ENCODE measurements at places on chromosomes 5 and 9.

GRCh38 chr9:135921749-135922310 lies 14.5 kb upstream of the CAMSAP1 start:
- no peak for DNase-seq

DNA sequence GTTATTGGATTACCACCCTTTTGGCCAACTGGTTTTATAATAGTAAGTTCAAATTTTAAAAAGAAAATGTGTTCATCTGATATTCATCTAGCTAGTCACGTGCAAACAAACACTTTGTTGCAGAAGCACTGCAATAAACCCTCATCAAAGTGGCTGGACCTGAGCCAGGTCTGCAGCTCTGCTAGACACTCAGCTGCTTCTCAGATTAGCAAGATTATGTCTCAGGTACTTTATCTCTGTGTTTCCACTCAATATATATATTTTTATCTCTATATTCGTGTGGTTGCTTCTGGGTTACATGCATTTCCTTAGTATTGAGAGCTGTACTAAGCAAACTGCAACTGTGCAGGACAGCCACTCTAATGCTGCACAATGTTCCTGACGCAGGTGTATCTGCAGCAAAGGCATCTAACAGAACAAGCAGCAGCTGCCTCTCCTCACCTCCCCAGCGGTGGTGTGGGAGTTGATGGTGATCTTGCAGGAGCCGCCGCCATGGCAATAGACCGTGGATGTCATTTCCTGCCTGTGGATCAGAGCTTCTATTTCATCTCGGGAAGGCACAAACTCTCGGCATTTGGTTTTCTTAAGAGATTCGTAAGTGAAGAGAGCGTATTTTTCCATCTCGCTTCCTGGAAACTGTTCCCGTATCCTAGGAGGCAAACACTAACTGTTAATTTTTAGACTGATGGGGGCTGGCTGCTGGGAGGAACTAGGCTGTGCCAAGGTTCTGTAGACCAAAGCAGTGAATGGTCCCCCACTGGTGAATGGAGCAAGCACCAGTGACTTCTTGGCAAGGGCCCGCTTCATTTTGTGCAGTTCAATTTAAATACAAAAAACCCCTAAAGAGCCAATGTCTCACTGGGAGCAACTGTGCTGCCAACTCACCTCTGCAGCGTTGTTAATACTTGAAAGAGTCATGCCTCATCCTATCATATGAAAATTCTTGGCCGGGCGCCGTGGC lies 56.7 kb upstream of the RETREG1 start:
- peak; percentile 71 for DNase-seq

DNA sequence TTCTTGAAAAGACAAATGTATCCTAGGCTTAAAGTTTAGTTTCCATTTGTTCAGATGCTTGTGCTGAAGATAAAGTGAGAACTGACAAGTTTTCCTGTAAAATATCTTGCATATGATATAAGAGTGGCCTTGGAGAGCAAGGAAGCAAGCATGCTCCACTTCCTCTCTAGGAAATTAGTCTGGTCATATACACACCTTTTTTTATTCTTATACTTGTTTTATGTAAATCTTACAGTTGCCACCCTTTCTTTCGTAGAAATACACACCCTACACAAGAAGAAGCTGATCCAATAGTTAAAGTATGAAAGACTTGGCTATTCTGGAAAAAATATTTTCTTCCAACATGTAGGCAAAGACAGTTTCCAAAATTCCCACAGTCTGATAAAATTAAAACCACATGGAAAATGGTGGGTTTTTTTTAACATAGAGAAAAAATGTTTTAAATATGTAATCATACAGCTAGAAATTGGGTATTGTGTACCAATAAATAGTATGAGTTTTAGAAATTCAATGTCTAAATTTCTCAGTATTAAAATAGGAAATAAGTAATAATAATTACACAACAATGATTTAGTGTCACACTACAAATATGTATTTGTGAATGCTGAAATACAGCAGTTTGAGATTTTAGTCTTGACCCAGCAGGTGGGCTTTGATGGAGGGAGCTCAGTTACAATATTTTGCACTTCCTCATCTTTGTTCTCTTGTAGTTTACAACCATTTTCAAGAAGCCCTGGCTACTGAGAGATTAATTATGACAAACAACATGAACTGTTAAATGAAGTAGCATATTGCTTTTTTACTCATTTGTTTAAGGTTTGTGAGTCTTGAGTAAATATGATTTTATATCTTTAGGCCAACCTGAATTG lies 185.7 kb upstream of the GNA14 start:
- no peak for DNase-seq

GRCh38 chr5:15643731-15644130 lies 143.8 kb downstream of the FBXL7 start:
- DNase-seq = no peak

DNA sequence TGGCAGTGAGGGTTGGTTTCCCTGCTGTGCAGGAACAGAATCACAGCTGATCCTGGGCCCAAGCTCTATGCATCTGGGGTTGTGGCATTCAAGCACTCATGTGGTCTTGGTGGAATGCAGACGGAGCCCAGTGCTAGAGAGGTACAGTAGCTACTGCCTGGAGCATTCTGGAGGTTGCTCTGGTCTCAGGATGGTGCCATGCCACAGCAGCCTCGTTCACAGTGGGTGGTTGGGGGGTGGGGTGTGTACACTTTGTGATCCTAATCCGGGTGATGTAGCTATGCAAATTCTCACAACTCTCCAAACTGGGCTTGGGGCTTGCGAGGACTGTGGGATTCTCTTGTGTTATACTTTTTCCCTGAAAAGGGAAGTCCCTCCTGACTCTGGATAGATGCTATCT lies 45.2 kb downstream of the FGD3 start:
- DNase-seq = no peak

DNA sequence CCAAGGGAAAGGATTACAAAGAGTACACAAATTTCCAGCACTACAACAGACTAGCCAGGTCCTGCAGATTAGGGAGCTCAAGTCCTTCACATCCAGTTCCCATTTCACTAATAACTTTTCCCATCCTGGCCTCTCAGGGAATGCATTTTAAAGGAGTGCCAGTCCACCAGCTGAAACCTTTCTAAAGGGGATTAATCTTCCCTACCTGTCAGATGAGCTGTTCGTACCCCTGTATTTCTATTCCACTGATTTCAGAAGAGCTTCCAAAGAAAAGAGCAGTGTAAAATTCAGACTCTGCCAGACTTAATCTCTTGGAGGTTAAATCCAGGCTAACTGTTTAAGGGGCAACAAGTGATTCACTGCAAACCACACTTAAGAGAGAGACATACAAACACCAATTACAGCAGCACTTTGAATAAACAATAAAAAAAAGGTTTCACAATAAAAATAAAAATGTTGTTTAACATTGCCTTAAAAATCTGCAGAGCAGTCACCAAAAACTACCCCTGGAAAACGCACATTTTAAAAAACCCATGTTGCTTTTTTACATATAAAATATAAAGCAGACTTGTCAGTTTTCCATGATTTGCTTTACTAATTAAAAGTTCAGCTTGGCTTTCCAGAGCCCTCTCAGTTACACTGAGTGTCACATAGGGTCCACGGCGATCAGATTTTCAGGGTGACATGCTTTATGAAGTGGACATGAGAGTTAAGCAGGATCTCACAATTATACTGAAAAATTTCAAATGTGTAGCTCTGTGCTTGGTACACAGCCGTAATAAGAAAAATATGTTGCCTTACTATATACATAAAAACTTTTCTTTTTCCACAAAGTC lies 3.2 kb downstream of the ROR2 start:
- no peak for DNase-seq

GRCh38 chr5:6731465-6732237 lies 18.4 kb downstream of the TENT4A start:
- no peak for DNase-seq

DNA sequence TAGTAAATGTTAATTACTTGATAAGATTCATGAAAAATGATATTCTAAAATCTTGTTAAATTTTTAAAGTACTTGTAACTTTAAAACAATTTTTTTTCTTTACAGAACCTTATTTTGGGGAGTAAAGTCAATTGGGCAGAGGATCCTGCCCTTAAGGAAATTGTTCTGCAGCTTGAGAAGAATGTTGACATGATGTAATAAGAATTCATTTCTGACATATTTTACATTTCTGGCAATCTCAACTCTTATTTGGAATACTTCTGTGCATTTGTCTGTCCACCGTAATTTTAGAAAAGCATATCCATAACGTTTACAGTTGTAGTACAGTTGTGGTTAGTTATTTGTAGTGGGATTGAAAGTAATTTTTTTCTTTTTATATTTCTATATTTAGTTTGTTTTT lies 20.2 kb downstream of the CENPH start:
- DNase-seq = no peak

- DNase-seq = no peak
These were observed 250.8 kb downstream of the ENC1 start for GRCh38 chr5:74389531-74390305.

DNA sequence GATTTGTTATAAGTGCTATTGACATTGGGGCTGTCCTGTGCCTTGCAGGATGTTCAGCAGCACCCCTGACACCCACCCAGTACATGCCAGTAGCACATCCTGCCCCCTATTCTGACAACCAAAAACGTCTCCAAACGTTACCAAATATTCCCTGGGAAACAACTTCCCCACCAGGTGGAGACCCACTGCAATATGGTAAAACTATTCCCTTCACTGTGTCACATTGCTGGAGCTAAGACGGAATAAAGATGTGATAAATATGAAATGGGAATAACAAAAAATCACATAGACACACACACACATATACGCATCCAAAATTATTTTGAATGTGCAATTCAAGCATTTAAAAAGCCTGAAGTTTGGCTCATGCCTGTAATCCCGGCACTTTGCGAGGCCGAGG lies 874.3 kb upstream of the DMAC1 start:
- peak; percentile 32 for DNase-seq

DNA sequence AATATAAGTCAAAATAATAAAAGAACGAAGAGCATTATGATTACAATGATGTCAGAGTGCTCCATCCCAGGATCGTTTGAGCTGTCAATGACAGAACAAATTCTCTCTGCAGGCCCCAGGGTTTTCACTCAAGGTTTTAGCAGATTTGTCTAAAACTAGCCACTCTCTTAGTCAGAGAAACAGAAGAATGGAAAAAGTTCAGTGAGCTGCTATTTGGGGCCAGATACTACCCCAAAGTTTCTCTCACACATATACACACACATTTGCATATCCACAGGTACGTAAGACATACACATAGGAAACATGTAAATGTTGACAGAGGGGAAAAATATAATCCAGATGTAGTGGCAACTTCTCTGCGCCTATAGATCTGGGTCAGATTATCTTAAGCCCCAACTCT lies 76.3 kb upstream of the SEMA6A start:
- no peak for DNase-seq

GRCh38 chr5:135450952-135451351 lies 1.2 kb downstream of the TIFAB start:
- no peak for DNase-seq

DNA sequence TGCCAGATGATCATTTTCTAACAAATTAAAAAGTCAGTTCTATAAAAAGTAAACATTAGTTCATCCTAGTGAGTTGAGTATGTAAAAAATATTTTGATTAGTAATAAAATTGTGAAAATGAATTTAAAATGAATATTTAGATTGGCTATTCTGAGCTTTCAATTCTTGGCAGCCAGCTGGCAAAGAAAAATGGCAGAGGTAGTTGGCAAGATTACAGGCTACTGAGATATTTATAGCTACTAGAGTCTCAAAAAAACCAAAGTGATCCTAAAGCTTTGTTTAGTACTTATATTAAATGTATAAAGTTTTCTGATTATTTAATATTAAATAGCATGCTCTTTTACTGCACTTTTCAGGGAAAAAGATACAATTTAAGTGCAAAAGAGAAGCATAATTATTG lies 25.0 kb downstream of the SGTB start:
- no peak for DNase-seq

DNA sequence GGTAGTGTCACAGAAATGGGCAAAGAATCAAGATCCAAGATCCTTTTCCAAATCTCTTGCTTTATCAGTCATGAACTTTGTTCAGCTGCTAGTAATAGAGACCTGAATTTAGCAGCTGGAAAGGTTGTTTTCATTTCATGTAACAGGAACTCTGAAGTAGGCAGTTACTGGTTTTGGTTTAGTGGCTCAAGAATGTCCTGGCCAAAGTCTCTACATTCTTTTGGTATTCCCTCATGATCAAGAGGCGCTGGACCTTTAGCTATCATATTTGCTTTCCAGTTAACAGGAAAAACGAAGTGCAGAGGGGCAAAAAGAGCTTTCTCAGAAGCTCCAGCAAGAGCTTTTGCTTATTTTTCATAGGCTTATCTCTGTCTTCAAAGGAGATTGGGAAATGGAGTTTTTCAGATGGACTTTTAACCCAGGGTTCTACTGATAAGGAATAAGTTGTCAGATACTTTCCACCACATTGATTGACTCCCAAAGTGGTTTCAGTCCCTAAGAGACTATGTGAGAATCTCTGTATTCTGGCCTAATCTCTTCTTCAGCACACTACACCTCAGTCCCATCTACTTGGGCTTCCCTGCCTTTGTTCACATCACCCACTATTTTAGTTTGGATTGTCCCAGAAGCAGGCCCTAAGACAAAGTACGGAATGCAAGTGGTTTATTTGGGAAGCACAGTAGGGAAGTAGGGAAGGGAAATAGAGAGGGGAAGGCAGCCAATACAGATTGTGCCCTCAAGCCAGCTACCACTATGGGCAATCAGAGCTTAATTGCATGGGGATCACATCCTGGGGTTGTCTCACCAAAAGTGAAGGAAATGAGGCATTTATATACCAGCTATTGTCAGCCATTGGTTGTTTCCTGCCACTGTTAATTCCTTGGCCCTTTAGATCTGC lies 359.3 kb downstream of the LRRC70 start:
- DNase-seq = no peak

DNA sequence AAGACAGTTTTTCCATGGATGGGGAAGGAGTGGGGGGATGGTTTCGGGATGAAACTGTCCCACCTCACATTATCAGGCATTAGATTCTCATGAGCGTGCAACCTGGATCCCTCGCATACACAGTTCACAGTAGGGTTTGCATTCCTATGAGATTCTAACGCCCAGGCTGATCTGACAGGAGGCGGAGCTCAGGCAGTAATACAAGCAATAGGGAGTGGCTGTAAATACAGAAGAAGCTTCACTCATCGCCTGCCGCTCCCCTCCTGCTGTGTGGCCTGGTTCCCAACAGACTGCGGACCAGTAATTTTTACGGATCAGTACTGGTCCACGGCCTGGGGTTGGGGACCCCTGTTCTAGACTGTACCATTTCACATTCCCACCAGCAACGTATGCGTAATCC lies 68.3 kb upstream of the OTULINL start:
- no peak for DNase-seq

DNA sequence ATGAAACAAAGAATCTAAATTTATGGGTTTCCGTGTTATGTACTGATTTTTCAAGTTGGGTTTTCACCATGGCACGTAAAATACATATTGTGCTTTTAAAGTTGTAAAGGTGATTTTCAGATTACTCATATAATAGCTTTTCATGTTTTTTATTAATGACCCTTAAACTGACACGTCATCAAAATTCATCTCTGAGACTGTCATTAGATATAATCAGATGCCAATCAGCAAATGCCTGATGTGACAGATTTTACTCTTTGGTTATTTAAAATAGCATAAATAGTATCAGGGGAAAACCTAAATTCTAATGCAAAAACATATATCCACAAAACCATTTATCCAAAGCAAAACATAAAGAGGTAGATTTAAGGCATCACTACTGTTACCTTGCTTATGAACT lies 11.0 kb downstream of the RFX3 start:
- DNase-seq = no peak

All from NCI-H2081 (cell line).